GDM1 (cell line): ENCODE measurements at places on chromosomes 13 and 19.

DNA sequence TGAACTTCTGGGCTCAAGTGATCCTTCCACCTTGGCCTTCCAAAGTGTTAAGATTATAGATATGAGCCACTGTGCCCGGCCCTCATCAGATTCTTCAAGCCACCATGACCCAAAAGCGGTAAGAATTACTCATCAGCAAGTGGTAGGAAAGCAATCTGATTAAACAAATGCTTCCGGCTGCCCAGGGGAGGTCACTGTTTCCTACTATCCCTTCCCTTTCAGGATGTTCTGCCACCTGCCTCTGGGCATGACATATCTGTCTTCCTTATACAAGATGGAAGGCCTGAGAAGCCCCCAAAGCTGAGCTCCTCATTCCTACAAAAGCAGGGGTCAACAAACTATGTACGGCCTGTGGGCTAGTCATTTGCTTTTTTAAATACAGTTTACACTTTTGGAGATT lies 7.0 kb downstream of the ABHD8 start:
- DNase-seq, result no peak

DNA sequence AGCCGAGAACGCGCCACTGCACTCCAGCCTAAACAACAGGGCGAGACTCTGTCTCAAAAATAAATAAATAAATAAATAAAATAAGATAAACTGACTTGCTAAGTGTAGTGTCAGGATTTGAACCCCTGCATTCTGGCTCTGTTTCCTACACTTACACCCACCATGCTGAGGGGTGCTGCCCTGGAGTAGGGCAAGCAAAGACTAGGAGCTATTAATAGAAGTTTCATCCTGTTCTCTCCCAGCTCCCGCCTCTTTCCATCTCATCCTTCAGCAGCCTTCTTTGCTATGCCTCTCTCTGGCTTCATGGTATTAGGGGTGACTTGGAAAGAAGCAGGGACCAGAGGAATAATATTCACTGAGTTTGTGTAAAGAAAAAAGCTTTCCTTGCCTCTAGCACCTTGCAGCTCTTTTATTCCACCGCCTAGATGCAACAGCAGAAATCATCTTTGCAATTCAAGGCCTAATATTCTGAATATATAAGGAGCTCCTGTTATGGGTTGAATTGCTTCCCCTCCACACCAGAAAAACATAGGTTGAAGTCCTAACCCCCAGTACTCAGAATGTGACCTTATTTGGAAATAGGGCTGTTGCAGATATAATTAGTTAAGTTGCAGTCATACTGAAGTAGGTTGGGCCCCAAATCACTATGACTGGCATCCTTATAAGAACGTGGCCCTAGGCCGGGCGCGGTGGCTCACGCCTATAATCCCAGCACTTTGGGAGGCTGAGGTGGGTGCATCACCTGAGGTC lies 8.7 kb upstream of the PLAUR start:
- DNase-seq, result no peak

DNA sequence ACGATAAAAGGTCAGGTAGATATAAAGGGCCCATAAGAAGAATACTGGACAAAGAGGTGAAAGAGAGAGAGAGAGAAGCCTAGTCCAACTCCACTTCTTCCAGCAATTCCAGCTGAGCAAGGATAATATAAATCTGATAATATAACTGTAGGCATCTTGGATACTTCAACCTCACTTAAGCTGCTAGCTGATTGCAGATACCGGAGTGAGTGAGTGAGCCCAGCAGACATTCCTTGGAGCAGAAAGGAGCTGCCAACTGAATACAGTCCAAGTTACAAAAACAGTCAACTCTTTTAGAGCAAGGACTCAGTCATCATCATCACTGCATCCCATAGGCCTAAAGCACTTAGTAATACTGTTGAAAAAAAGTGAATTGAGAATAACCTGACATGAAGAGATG lies 387.6 kb downstream of the SLITRK6 start:
- DNase-seq, result no peak

DNA sequence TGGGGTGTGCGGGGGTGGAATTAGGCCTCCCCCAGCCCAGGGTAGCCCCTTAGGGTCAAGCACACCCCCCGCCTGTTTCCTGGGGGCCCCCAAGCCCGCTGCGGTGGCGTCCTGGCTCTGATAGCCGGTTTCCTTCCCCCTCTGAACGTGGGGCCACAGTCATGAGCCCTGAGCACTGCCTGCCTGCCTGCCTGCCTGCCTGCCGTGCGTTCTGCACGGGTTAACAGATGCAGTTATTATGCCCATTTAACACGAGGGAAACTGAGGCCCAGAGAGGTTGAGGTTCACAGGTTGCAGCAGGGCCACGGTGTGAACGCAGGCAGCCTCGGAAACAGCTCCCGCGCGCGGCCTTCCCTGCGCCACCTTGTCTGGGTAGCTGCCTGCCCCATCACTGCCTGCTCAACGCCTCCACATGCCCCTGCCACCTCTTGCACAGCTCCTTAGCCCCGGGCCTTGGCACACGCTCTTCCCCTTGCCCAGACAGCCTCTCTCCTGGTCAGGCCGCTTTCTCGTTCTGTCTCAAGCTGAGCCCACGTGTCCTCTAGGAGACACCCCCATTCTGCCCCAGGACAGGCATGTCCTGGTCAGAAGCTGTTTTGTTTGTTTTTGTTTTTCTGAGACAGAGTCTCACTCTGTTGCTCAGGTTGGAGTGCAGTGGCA lies 1.2 kb upstream of the GAMT start:
- DNase-seq, result peak; percentile 14

DNA sequence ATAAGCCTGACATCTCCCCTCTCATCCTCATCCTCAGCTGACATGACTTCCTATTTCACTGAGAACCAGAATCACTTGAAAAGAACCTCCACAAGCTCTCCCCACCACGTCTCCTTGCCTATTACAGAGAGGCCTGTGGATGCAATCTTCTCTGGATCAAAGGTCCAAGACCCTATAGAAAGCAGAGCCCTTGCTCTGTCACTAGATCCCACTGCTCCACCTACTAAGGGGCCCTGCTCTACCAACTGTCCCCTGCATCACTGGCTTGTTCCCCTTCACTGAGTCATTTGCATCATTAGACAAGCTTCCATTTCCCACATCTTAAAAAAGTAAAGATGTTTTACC lies 40.8 kb downstream of the RCBTB2 start:
- DNase-seq, result no peak

- no peak for DNase-seq
These were observed 100.0 kb upstream of the SOX1 start for GRCh38 chr13:111966933-111967332.

GRCh38 chr13:49731766-49732165 lies 40.5 kb upstream of the EBPL start:
- DNase-seq, result no peak

GRCh38 chr13:95451656-95452055 lies 100.9 kb upstream of the CLDN10 start:
- no peak for DNase-seq

DNA sequence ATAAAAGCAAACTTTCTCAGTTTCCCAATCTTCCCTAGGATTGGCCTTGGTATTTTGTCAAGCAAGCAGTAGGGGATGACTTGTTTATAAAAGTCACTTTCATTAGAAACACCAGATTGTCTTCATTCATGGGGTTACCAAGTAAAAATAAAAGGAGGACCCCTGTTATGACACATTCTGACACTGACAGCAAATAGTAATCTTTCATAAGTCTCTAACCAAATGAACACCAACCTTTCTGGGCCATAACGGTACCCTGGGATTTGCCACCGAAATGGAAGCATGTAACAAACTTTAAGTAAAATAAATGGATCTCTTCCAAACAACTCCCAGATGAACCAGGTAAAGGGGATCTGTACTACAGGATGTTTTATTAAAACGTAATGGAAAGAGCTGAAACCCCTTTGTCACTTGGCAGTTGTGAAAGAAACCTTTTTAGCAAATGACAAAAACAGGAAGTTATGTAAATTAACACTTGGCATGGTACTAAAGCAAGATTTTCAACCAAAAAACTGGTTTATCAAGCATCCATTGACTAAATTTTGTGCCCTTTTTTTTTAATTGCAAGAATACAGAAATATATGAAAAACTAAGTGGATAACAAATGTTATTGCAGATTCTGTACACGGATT lies 335.6 kb downstream of the RBM26 start:
- DNase-seq, result no peak

DNA sequence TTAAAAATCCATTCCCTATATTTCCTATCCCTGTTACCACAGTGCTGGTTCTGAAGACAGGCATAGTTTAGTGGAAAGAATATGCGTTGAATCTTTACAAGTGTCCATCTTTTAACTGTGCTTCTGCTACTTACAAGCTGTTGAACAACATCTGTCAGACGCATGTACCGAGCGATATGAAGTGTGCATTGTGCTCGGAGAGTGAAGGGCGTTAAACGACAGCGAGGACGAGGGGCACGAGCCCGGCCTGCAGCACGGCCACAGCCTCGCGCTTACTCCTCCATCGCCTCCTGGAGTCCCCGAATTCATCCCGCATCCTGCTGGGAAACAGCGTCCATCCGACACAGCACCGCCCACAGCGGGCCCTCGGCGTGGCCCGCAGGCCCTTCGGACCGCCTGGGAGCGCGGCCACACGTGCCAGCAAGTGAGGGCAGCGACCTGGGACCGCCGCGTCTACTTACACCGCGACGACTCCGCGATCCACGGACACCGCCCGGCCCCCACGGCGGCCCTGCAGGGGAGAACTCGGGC lies 514 bp downstream of the PCID2 start:
- DNase-seq, result no peak

DNA sequence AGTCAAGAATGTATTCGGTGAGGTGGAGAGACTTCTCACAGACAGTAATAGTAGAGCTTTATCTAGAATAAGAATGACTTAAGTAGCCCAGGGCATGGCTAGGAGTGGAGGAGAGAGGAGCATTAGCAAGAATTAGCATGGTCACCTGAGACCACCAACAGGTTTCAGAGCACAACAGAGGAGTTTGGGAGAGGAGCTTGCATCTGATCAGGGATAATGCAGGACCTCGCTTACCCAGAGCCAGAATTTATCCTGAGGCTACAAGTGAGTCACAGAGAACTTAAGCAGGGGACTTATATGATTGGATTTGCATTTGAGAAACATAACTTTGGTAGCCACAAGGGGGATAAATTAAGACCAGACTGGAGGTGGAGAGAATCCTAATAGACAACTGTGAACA lies 102.1 kb upstream of the FNDC3A start:
- no peak for DNase-seq

GRCh38 chr13:46667687-46668281 lies 114.8 kb downstream of the LRCH1 start:
- no peak for DNase-seq

GRCh38 chr19:34428549-34429285 lies 536 bp downstream of the UBA2 start:
- no peak for DNase-seq

- no peak for DNase-seq
These were observed 439.5 kb downstream of the EFNB2 start for GRCh38 chr13:106095919-106096318.

DNA sequence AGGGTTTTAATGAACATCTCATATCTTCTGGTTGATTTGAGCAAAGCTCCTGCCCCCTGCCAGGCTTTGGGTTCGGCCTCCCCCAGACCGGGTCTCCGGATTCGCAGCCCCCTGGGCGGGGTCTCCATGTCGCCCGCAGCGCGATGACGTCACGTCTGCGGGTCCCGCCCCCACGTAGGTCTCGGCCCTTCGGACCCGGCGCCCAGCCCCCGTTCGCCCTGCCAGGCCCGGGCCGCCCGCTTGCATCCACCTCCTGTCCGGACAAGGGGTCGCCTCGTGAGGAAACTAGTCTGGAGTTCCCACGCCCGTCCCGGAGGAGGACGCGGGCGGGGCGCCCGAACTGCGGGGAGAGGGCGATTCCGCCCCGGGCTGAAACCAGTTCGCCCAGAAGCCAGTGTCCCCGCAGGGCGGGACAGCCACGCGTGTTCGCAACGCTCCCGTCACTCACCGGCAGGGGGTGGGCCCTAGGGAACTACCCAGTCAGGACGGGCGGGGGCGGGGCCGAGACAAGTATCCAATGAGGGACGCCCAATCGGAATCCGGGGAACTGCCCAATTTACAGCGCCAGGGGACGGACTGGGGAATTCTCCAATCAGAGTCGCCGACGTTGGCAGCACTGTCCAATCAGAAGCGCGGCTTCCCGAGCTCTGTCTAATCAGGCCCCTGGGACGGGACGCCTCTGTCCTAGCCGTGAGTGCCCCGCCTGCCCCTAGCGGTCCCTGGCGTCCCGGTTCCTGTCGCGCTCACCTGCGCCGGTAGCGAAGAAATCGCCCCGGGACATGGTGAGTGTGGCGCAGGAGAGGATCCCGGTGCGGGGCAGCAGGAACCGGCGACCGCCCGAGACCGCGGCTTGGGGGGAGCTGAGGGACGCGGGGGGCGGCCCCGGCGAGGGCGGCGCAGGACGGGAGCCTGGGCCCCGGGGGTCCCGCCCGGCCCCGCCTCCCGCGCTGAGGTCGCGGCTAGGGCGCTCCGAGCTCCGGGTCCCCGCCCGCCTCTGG lies at the start of gene ZNF555:
Gene ZNF555 (plus strand): TSS at position 682 of the 998 bp plus-strand sequence. CDS start 98 bp downstream, at position 780.
- peak; percentile 98 for DNase-seq

- DNase-seq, result no peak
These were observed 18.5 kb downstream of the PPP1R12C start for GRCh38 chr19:55098716-55099556.

DNA sequence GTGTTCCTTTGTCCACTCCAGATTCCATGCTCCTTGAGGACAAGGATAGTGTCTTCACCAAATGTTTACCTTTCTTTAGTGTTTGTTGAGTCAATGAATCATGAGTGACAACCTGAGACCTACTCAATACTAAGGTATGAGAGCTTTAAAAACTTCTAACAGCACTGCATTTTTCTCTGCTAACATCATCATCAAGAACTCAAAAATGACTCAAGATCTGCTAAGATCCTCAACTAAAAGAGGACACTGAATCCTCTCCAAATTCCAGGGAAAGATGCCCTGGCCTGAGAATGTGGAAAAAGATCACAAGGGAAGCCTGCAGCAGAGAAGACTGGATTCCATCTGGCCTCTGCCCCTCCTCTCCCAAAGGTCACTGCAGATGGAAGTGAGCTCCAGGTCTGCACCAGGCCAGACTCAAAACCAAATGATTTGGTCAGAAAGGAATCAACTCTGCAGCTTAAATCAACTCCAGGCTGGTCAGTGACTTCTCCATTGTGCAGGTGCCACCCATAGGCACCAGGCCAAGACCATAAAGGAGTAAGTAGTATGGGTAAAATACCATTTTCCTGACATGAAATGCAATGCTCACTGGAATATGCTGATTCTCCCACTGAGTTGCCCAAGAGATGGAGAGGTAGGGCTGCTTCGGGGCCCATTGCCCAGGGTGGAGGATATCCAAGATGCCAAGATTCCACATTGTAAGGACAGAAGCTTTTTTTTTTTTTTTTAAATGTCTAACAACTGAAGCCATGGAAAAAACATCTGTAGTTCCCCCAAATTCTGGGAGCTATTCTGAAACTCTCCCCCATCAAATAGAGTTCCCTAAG lies 89.5 kb upstream of the DOCK9 start:
- DNase-seq, result no peak

DNA sequence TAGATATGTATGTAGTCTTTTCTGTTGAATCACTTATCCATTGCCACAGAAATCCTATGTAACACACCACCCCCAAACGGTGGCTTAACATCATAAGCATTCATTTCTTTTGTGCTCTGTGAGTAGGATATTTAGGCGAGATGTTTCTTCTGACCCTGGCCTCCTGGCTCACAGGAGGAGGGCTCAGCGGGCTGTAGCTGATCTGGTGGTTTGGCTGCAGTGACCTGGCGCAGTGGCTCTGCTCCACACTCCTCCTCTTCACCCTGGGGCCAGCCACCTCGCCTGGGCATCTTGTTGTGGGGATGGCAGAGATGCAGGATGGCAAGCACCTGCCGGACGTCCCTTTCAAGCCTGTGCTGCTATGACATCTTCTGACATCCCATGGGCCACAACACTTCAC lies 147.1 kb upstream of the IRS2 start:
- DNase-seq, result no peak

GRCh38 chr13:71864094-71864985 lies 2.7 kb downstream of the DACH1 start:
- no peak for DNase-seq

GRCh38 chr19:23318143-23318542 lies 67.9 kb upstream of the ZNF724 start:
- DNase-seq, result no peak
